ENCODE measurements at places on chromosomes 7 and 10. TPM values are rescaled to one million over a fixed set of nuclear protein-coding genes. Genes with fewer than 3 reads are reported as not detected.

The SPDYE16 gene
- not detected for polyA plus RNA-seq

The SPDYE8 gene
- not detected for polyA plus RNA-seq

The SAMD8 gene
- 32.5 TPM for polyA plus RNA-seq

The ACTL6B gene
- not detected for polyA plus RNA-seq

The MACROH2A2 gene
- 15.4 TPM for polyA plus RNA-seq

The GPR15LG gene
- polyA plus RNA-seq: not detected

The AGAP6 gene
- 4.3 TPM for polyA plus RNA-seq

The BEND7 gene
- polyA plus RNA-seq: 6.2 TPM

The CCDC186 gene
- polyA plus RNA-seq: 13.0 TPM

The PVRIG gene
- not detected for polyA plus RNA-seq

The PTEN gene
- 60.2 TPM for polyA plus RNA-seq

The PTF1A gene
- not detected for polyA plus RNA-seq

The TET1 gene
- polyA plus RNA-seq: 4.7 TPM

The C10orf53 gene
- polyA plus RNA-seq: not detected

The CYP3A4 gene
- not detected for polyA plus RNA-seq

The HOXA5 gene
- polyA plus RNA-seq: 16.6 TPM

The ZNF503 gene
- 3.4 TPM for polyA plus RNA-seq

The FGFBP3 gene
- 0.40 TPM for polyA plus RNA-seq

The PRF1 gene
- not detected for polyA plus RNA-seq
